ENCODE measurements at places on chromosomes 1 and 21.

DNA sequence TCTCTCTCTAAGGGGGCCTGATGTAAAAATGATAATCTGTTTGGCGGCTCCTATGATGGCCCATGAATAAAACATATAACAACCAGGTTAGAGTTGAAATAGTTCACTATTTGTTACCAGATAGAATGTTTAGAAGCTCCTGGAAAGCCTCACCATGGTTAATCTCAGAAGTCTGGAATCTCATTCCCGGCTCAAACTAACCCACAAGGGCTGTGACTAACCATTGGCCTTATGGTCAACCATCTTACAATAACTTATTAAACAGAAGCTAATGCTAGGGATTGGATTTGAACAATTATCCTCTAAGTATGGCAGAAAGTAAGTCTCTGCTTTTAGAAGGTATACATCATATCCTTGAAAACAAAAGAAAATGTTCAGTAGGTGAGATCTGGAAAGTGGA lies 134.1 kb upstream of the ADGRL2 start:
- no peak for DNase-seq

- no peak for DNase-seq
These were observed 144.4 kb downstream of the CDC7 start for GRCh38 chr1:91645031-91645430.

- no peak for DNase-seq
These were observed 27.2 kb downstream of the SSBP3 start for GRCh38 chr1:54378874-54379554.

- no peak for DNase-seq
These were observed 2.6 kb upstream of the SPTA1 start for GRCh38 chr1:158689110-158689509.

- DNase-seq, result no peak
These were observed 23.8 kb downstream of the WNT3A start for GRCh38 chr1:228030451-228031201.

- no peak for DNase-seq
These were observed 27.6 kb downstream of the NIPAL3 start for GRCh38 chr1:24443241-24443656.

DNA sequence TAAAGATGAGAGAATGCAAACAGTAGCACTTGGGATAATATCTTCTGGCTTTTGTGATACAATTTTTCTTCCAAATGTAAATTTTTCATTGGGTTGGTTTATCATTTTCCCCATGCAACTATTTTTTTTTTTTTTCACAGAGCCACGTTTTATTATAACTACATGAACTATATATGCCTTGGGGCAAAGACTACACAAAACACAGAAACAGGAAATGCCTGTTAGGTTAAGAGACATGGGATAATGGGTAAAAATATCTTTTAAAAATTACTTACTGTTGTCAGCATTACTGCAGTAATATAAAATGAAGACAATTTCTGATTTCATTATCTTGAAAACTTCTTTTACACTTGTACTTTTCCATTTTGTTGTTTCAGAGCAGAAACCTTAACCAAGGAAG lies 74.6 kb downstream of the DISP1 start:
- no peak for DNase-seq

- DNase-seq, result no peak
These were observed 29.9 kb downstream of the PMVK start for GRCh38 chr1:154906621-154907081.

DNA sequence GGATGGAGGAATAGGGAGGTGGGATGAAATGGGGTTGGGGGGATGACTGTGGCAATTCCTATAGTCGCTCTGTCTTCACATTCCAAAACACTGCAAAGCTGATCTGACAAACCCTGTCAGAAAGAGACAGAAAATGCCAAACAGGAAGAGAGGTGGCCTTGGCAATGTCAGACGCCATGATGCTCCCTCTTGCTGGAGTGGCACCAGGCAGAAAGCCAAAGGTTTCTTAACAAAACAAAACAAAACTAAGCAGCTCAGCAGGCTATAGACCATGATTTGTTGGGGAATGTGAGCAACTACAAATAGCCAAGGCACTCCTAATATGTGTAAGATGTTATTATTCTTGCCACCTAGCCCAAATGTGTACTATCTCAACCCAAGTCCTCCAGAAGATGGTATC lies 42.9 kb upstream of the PLA2G2C start:
- no peak for DNase-seq

DNA sequence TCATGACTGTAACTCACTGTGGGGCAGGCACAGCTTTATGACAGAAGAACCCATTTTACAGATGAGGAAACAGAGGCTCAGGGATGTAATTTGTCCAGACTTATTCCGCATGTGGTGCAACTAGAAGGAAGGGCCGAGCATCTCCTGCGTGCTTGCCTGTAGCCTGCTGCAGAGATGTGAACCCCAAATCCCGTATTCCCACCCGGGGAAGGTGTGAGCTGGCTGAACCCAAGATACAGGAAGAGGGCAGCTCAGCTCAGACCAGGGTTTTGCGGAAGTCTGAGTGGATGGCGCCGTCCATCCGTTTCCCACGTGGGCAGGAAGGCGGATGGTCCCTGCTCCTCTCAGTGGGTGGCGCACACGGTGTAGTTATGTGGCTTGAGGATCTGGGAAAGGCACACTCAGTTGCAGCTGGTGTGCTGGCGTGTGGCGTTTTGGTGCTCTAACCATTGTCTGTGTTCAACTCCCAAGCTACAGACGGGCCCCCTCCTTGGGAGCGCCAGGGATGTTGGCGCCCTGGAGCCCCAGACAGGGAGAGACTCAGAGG lies 1.2 kb downstream of the CROCC start:
- no peak for DNase-seq

- no peak for DNase-seq
These were observed 27.0 kb downstream of the PROX1 start for GRCh38 chr1:214014730-214015129.

GRCh38 chr1:178344513-178345091 lies 152.2 kb downstream of the CLEC20A start:
- DNase-seq, result no peak
